ENCODE measurements at places on chromosomes 3 and 15.

DNA sequence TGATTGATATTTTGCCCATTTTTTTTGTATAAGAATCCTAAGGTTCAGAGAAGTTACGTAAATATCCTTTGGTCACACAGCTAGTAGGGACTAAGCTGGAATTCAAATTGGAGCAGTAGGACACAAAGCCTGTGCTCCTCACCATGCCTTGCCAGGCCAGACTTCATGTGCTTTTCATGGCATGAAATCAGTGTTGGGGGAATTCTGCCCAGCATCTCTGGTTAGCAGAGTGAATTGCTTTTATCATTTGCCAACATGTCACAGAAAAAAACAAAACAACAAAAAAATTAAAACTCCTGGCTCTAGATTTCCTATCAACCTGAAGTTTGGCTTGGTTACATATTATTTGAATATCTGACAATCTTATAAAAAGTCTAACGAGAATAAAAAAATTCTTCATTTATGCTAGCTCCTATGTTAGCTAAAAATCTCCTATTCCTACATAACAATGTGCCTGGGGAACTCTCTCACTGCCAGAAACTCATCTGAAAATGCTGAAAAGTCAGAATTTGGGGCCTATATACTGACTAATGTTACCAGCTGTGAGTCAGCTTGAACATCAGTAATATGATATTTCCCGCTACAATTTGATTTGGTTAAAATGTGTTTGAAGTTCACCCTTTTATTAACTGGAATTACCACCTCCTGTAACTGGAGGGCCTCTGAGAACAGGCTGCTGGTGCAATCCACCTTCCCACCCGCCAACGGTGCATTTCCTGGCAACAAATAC, 141.7 kb downstream of the TIGIT start:
- DNase-seq: no peak

DNA sequence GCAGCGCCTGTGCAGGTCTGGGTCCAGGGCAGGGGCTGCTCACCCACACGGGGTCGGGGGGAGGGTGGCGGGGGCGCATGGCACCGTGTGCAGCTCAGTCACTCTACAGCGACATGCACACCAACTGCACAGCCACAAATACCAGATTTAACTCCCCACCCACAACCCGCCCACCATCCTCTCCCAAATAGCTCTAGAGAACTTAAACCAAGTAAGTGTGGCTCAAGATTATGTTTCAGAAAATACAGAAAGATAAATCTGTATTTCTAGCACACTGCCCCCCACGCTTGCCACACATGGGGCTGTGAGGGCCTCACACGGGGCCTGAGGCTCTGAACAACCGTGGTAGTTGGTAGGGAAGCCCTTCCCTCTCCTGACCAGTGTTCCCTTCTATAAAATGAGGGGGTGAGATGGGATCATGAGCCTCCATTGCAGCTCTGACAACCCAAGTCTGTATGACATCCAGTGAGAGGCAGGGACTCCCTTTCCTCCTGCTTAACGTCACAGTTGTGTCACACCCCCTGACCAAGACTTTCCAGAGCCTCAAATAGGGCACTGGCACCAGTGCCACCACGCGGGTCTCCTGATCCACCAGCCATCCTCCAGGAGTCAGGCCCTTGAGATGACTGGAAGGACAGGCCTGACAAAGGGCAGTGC, 23.1 kb downstream of the POC1A start:
- DNase-seq: no peak

DNA sequence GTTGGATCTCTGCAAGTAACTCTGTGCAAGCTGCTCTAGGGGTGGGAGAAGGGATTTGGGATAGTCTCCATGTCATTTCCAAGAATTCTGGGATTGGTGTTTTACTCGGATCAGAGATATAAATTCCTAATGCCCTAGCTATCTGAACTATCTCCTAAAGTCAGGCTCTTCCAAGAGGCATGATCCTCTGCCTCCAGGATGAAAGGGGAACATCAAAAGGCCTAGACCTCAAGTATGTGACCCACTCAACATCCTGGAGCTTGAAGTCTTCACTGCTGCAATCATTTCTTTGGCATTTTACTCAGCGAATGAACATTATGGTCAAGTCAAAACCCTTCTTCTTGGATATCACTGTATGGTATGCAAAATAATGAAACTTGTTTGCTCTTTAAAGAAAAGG, 104.5 kb downstream of the CEMIP start:
- DNase-seq: no peak

DNA sequence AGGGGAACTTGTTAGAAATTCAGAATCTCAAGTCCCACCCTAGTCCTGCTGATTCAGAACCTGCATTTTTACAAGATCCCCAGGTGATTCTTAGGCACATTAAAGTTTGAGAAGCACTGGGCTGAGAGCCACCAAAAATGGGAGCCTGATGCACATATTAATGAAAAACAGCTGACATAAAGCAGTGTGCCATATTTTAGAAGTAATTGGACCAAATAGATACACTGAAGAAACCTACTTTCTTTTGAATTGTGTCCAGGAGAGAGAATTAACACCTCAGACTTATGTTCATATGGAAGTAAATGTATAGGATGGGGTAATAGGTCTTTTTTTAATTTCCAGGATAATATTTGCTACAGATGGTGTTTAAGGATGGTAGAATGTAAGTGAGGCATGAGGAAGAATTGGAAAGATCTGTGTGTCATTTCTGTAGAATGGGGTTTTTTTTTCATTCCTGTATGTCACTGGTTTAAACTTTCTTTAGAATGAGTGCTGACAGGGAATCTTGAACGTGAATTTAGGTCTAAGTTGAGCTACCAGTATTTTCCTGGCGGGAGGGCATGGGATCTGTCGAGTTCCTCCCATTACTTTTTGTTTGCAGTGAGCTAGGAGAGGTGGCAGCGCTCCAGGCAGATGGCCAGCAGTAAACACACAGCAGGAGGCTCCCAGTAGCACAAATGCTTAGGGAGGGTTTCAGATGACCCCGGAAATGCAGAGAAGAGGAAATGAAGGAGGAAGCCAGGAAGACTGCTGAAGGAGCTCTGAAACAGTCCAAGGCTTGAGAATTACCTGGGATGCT, 185.6 kb downstream of the PLCL2 start:
- DNase-seq: no peak

DNA sequence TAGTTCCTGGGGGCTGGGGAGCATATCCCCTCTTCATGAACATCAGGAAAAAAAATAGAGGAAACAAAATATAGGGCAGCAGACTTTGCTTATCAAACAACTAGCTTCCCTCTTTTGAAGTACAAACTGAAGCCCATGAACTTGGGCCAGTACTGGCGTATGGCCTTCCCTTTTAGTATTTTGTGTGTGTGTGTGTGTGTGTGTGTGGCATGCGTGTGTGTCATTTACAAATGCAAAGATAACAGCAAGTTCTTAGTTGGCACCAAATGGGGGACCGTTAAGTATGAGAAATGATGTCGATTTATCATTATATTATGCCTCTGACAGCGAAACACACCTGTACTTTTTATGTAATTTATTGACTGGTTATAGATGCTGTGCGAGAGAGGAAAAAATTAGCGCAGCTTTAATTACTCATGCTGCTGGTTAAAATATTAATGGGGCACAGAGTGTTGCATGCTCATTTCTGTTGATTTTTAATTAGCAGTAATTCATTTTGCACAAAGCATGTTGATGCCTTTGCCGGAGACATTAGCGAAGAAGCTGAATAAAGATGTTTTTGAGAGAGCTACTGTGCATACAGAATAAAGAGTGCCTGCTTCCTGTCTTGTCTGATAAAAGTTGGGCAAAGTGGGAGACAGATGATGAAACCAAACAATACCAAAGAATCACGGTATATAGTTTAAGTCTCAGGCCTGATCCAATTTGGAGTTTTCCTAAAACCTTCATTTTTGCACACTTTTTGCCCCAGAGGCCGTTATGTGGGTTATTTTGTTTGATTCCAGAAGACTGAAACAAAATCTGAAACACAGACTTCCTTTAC, 297.1 kb downstream of the SATB1 start:
- DNase-seq: no peak

- DNase-seq: no peak
Measured at GRCh38 chr15:58401991-58402649, 29.7 kb upstream of the LIPC start.

DNA sequence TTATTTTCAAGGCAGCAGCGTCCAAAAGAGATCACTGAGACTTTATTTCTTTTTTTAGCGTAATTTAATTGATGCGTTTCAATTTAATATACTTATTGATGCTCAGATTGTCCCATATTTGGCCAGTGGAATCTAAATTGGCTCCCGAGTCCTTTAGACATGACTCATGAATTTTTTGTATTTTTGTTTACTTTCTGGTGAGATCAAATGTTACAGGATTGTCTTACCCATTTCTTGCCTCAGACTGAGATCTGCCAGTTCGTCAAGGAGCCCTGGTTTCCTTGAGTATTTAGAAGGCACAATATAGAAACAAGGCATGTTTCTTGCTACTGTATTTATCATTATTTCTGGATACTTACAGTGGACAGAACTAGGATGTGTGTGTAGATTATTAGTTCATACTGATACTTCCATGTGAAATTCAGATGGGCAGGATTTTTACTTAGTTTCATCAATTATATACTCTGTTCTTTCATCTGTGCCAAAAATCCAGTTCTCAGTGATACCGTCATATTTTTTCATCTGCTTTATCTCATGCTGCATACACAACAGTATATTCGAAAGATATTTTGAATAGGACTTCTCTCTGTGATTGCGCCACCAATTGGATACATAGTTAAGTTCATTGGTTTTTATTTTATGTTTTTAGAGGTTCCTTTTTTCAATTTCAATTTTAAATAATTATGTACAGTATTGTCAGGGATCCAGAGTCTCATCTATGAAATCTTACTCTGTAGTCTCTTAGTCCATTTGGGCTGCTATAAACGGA, 436.9 kb upstream of the C2CD4B start:
- DNase-seq: no peak

DNA sequence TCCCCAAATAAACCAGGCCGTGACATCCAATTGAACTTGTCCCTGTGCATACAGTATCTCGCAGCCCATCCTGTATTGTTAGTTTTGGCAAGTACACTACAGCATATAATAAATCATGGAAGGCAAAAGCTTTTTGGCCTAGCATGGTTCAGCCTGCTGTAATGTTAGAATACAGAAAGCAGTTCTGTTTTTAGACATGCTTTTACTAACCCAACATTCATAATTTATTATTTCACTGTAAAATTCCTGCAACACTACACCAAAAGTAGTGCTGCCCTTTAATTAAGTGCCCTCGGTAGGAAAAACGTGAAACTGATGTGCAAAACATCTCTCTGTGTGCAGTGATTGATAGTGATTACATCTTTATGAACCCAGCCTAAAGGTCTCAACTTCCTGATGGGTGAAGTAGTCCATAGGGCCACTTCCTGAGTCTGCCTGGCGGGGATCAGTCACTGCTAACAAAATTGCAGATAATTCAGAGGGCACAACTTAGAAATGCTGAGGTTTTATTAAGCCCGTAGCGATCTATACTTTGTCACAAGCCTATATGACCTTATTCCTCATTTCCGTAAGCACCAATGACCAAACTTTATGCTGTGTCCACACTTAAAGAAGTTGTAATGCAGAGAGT, 227.8 kb downstream of the CDIN1 start:
- DNase-seq: no peak

DNA sequence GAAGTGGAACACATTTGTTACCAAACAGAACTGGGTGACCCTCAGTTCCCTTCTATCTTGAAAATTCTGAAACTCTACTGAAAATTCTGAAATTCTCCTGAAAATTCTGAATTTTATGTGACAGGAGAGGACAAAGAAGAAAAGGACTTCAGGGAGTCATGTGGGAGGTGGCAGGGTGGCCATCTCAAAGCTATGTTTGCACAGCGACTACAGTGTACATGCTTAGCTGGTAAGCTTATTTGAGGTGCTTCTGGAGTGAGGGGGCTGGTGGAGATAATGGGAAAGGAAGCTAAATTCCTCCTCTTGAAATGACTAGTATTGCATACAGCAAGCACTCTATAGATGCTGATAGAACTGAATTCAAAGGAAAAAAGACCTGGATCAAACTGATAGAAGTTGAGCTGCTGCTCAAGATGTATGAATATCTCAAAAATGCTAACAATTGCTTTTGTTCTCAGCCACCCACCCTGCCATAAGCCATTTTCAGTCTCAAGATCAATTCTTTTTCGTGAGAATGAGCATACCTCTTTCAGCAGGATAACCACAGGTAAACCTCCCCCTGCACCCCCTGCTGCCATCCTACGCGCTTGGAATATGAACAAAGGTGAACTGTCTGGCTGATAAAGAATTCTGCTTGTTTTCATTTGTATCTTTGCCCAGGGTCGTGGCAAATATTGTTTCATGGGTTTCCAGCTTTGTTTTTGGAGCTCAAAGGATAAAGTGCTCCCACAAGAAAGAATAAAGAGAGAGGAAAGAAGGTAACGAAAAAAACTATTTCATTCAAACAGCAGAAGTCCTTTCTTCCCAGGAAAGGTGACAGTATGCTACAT, 16.6 kb upstream of the ARHGEF3 start:
- no peak for DNase-seq

- DNase-seq: no peak
Measured at GRCh38 chr15:63322541-63322940, 45.1 kb downstream of the APH1B start.

GRCh38 chr15:41006479-41006878, 53.2 kb downstream of the CHAC1 start:
- DNase-seq: no peak
